ENCODE measurements at places on chromosomes 16 and 17.
A peak's percentile ranks its signal among the peaks of the same experiment; 100 is the strongest.

GRCh38 chr17:49576088-49576916 is 631 bp downstream of the NXPH3 start:
- DNase-seq: peak; percentile 41

- peak; percentile 28 for DNase-seq
Measured at GRCh38 chr17:6269478-6269877, 165.4 kb downstream of the AIPL1 start.

- DNase-seq: peak; percentile 16
Measured at GRCh38 chr17:66357037-66357436, 54.6 kb downstream of the PRKCA start.

DNA sequence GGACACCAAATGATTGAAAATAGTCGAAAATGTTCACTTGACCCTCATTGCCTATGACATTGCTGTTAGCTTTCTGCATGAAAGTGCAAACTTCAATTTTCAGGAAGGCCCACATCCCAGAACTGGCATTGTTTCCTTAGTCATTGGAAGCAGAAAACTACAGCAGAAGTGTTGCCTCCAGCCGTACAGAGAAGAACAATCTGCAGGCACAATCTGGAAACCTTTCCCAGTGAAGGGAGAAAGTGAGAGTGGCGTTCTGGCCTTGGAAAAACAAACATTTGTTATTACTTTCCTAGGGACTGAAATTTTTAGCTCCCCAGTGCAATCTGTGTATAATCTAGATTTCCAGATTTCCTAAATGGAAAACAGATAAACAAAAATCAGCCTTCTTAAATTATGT is 529.5 kb upstream of the RBFOX1 start:
- no peak for DNase-seq

GRCh38 chr16:30921748-30922419 is 1.5 kb upstream of the FBXL19 start:
- peak; percentile 87 for DNase-seq

DNA sequence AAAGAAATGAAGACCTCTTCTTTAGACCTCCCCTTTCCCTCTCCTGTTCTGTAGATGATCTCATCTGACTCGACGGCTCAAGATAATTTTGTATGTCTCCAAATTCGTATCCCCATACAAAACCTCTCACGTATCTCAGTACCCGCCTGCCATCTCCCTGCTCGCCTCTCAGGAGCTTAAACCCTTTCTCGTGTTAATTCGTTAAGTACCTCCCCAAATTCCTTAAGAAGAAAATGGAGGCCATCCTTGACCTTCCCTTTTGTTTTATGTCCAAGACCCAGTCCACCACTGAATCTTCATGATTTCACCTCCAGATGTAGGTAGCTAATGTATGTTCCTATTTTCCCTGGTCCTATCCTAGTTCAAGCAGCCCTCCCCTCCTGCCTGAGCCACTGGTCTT is 41.6 kb downstream of the OR3A1 start:
- DNase-seq: no peak

DNA sequence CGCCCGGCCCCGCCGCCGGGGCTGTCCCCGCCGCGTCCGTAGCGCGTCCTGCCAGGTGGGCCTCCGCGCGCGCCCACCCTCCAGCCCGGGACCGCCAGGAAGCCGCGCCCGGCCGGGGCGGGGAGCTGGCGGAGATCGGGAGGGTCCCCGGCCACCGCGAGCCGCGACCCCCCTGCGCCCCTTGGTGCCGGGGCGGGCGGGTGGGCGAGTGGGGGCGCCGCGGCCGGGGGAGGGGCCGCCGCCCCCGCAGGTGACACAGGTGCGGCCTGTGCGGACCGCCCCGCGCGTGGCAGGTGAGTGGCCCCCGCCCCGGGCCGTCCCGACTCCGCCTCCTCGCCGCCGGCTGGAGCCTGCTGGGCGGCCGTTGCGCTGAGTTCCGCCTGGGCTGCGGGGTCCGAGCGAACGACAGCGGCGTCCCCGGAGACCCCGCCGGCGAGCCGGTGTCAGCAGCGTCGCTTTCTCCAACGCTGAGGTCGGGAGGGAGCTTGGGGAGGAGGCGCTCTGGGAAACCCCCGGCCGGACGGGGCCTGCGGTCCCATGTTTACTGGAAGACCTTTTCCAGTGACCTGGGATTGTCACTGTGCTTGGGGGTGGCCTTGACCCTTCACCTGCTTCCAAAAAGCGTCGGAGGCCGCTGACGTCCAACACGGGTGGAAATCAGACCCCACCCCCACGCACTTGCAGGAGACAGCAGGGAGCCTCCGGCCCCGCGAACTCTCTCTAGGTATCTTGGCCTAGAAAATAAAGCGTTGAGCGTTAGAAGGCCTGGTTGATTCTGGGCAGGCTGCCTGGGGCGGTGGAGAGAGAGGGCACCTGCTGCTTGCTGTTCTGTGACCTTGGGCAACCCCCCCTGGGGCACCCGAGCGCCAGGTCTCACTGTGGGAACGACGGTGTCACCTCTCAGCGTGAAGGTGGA is 542 bp downstream of the KLHL36 start:
- no peak for DNase-seq

- DNase-seq: no peak
Measured at GRCh38 chr16:49281480-49281842, at the start of gene CBLN1. Gene CBLN1, minus strand, starts transcription at chr16:49281838. Its CDS starts 373 bp downstream, at chr16:49281465.

GRCh38 chr17:73888862-73889261 is 244.6 kb upstream of the SDK2 start:
- DNase-seq: no peak

- no peak for DNase-seq
Measured at GRCh38 chr17:45339646-45340605, 23.1 kb upstream of the MAP3K14 start.

GRCh38 chr17:48427598-48427997 is 2.4 kb downstream of the SKAP1 start:
- no peak for DNase-seq

GRCh38 chr16:75385507-75386152 is 47.7 kb downstream of the CFDP1 start:
- peak; percentile 47 for DNase-seq

GRCh38 chr17:80523054-80523744 is 21.4 kb upstream of the RPTOR start:
- no peak for DNase-seq

DNA sequence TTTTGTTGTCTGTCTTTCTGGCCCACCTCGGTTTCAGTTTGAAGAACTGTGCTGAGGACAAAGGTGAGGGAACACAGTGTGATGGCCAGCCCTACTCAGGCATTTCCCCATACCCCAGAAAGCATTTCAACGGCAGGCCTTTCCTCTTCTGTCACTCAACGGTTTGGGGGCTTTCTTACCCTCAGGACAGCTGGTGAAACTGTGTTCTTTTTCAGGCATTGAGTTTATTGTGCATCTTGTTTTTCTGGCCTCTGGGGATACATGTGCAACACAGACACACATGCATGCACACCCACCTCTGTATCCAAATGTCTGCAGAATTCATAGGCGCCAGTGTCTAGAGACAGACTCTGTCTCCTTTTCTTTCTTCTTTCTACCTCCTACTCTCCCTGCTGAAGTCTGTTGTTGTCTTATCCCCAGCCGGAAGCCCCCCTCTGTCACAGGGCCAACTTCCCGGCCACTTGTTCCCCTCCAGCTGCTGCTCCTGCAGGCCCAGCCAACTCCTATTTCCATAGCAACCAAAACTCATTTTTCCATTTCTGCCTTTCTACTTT is 17.0 kb downstream of the CHD9 start:
- DNase-seq: no peak

GRCh38 chr16:81817789-81818567 is 38.9 kb downstream of the PLCG2 start:
- no peak for DNase-seq

- DNase-seq: peak; percentile 63
Measured at GRCh38 chr17:8875957-8876356, 8.5 kb upstream of the PIK3R6 start.

DNA sequence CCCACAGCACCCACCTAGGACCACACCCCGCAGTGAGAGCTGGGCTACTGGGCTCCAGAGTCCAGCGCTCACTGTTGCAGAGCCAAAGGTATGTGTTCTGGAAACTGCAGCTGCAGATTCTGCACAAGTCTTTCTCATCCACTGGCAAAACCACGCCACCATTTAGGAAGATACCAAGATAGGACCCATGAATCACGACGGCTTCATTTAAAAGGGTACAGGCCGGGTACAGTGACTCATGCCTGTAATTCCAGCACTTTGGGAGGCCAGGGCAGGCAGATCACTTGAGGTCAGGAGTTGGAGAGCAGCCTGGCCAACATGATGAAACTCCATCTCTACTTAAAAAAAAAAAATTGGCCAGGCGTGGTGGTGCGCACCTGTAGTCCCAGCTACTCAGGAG is 18.8 kb downstream of the FOXF1 start:
- DNase-seq: peak; percentile 37

DNA sequence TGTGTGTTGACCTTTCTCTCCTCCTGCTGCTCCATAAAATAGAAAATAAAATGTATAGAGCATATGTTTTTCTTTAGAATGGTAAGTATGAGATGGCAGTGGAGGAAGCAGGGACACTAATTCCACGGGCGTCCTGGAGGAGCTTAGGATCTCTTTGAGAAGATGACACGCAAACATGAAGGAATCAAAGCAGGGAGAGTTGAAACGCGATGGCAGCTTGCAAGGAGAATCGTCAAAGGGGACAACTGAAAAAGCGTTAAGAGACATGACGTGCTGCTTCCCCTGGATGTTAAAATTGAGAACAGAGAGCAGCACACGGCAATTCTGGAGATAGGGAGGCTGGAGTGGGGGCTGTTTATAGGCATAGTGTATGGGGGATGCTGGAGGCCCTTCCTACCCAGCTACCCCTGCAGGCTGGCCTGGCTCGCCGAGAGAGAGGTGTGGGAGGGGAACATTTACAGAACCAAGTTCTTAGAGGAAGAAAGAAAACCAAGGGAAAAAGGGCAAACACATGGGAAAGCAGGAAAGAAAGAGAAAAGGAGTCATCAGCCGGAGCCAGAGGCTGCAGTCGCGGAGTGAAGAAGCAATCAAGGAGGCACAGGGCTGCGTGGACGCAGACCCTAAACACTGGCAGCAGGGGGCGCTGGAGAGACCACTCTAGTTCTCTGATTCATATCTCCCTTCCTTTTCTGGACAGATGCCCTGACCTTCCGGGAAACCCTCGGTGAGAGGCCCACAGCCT is 55.8 kb downstream of the MYH13 start:
- peak; percentile 42 for DNase-seq

GRCh38 chr16:68715471-68715870 is 21.6 kb upstream of the CDH1 start:
- no peak for DNase-seq

- no peak for DNase-seq
Measured at GRCh38 chr17:6040504-6040903, 29.7 kb upstream of the WSCD1 start.

DNA sequence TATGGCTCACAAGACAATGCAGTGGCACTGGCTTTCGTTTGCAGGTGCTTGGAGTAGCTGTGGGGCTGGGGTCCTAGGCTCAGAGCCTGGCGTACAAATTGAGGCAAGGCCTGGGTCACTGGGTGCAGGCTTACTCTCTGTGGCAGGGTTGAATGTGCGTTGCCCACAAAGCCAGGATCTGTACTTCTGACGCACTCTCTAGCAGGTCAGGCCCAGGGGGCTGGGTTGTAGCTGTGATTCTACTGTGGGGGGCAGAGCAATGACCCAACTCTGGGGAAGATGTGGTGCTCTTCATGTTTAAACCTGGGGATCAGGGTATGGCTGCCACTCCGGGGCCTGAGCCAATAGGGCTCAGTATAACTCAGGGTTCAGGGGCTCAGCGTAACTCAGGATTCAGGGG is 6.4 kb upstream of the PRSS21 start:
- no peak for DNase-seq

- peak; percentile 99 for DNase-seq
Measured at GRCh38 chr17:50638966-50639713, 4.5 kb downstream of the ABCC3 start.

GRCh38 chr16:53743149-53743566 is 39.2 kb downstream of the FTO start:
- no peak for DNase-seq

GRCh38 chr16:10130538-10130937 is 51.7 kb downstream of the GRIN2A start:
- no peak for DNase-seq

- peak; percentile 68 for DNase-seq
Measured at GRCh38 chr17:7308625-7309433, 1.4 kb downstream of the EIF5A start.

DNA sequence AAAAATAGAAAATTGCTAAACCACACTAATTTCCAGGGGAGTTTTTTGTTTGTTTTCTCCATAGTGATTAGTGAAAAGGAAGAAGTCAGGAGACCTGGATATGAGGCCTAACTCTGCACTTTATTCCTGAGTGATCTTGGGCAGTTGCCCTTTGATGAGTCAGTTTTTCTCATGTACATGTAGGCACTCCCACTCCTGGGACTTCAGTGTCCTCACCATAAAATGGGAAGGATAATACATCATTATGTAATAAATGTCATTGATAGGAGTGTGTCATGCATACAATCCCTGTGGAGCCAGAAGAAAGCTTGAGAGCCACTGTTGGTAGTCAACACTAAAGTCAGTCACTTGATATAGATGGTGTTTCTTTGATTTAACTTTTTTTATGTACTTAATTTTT is 32.5 kb downstream of the WIPF2 start:
- peak; percentile 88 for DNase-seq

DNA sequence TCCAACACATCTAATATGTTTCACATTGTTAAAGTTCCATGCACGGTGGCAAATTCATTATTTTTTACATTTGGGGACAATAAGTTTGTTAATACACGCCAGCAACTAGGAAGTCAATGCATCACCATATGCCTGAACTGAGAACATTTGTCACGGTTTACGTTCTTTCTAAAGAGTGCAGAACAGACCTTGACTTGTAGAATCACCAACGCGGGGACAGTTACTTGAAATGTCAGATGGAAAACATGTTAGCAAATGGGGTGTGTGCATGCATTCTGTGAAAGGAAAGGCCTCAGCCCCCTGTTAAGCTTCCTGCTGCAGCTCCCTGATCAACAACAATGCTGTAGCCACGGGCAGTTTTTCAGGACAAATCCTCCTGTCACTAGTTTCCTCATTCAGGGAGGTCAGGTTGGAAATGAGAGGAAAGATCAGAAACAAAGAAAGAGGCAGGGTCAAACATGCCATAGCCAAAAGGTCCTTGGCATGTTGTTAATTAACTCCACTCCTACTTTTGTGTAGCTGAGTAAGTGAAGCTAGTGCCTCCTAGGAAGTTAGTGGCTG is 18.4 kb downstream of the SMIM36 start:
- no peak for DNase-seq

DNA sequence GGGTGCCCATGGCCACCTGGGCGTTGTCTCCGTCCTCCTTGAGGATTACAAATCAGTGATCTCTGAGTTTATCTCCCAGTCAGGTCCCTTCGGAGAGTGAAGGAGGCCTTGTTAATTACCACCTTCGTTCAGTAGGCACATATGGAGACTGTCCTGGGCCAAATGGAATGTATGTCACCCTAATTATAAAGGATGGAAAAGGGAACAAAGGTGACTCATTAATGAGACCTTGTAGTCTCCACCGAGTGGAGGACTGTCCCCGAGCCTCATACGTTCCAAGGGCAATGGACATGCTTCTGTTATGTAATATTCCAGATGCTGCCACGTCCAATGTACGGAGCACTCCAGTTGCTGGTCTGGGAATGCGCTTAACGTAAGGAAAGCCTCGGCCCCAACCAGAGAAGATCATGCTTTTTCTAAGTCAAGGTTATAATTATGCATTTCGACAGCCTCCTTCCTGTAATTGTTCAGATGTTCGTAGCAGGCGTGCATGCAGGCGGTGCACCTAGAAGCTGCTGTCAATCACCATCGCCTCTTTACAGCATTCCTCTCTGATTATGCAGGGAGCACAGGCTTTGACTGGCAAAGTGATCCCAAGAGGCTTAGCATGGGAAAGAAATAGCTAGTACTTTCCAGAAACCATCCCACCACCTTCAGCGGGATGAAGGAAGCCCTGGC is 22.4 kb upstream of the SEC14L1 start:
- no peak for DNase-seq

- DNase-seq: no peak
Measured at GRCh38 chr16:46871597-46871996, 12.6 kb upstream of the GPT2 start.
